ENCODE measurements at places on chromosomes 2 and 18.

GRCh38 chr18:5998907-5999306 is 103.6 kb upstream of the TMEM200C start:
- DNase-seq: no peak

DNA sequence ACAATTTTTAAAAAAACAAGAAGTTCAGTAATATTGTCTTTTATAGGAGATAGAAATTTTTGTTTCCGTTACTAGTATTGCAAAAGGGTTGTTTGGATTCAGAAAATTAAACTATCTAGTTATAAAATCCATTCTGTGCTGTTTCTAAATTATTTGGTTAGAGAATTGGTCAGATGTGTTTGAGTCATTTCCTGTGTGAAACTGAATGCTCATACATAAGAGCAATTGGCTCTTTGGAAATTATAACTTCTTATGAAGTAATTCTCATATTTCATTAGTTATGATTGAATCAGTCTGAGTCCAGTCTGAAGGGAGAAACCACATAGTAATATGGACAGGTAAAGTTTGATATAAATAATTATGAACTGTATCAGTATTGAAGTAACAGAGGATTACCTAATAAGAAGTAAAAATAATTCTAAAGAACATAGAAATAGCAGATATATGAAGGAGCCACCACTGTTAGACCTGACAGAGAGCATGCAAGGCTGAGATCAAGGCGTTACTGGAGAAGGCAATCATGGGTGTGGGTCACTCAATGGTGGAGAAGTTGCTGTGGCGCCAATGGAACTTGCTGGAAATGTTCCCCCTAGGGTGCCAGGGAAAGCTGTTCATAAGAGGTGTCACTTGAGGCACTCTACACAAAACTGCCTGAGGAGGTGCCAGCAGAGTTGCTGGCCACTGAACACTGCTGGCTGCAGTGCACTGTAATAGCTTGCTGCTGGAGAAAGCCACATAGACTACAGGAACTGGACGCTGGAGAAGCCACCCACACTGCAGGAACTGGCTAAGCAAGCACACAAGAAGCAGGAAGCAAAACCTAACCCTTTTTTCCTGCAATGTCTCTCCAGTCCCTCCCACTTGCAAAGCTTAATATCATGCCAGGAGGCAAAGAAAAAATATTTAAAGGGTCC is 18.0 kb upstream of the FAP start:
- DNase-seq: no peak

DNA sequence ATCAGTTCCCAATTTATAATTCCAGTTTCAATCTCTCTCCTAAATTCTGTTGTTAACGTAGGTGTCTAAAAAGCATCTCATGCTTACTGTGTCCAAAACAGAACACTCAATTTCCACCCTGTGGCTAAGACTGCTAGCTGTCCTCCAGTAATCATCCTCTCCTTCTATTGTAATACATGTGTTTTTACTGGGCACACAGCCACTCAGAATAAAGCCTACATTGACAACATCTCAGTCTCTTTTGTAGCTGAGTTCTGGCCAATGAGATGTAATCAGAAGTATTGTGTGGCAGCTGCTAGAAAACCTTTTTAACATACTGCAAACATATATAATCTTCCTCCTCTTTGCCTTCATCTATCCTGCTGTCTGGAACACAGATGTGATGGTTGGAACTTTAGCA is 29.4 kb upstream of the TSPYL6 start:
- DNase-seq: no peak

- no peak for DNase-seq
These were observed 93.6 kb downstream of the DNER start for GRCh38 chr2:229620759-229621158.

DNA sequence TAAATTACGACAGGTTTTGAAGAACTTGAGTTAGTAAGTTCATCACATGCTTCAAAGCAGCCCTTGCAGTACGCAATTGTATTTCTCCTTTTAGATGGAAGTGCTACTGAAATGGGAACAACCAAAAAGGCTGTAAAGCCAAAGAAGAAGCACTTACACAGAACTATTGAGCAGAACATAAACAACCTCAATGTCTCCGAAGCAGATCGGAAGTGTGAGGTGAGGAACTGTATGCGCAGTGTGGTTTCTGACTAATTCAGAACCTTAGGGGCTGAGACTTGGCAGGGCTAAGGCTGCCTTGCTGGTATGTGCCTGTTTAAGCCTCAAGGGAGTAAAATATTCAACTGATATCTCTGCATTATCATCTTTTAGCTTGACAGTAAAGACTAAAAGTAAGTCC is 8.4 kb downstream of the NCAPH start:
- DNase-seq: no peak

DNA sequence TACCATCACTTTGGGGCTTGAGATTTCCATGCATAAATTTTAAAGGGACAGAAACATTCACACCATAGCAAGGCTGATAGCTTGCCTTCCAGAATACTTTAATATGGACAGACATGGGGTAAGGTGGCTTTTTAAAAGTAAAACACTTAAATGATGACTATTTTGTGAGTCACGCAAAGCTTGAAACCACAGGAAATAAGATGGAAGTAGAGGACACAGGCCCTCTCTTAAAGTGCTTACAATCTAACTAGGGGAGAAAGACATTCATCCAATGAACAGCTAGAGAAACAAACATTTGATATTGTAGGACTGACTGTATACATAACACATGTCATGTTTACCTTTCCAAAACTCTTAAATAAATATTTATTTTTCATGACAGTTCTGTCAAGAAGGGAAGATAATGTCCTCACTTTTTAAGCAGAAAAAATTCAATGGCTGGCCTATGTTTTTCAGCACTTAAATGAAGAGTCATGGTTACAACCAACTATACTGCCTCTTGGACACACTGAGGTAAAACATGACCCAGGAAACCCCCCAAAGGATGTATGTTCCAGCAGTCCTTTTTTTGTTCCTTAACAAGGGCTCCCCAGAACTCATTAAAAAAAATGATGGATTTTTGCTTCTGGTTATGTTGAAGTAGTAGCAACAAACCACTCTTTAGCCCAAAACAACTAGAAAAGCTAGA is 120.0 kb upstream of the RBMS1 start:
- no peak for DNase-seq

DNA sequence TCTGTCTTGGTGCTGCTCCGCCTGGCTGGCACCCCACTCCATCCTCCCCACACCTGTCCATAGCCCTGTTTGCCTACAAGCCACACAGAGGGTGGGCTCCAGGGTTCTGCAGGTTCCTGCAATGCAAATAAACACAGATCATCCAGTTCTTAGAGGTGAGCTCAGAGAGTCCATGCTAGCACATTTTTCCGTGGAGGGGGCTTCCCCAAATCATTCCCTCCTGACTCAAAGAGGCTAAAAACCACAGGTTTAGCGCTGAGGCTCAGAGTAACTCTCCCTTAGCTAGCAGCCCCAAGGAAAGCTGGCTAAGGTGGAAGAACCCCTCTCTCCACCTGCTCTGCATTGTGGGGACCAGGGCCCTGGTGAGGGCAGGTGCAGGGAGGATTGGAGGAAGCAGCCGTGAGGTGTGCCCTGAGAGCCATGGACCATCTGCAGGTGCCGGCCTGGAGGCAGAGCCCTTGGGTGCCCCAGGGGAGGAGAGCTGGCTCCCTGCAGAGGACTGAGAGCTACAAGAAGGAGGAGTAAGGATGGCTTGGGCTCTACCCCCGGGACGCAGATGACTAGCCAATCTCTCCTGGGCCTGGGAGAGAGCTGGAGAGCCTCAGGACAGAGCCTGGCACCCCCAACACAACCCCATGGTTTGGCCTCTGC is 23.8 kb upstream of the TEX44 start:
- no peak for DNase-seq

DNA sequence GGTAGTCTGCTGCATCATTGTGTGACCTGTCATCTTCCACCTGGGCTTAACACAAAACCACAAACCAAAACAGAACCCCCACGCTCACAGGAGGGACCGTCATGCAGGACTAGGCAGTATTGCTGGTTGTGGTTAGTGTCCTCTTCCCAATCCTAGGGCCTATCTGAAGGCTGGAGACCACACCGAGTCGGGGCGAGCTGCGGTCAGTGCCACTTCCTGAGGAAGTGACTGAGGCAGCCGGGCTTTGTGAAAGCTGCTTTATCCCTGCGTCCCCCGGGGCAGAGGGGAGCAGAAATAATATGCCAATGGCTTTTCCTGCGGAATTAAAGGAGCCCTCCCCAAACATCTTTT is 22.9 kb downstream of the ZNF532 start:
- DNase-seq: peak; percentile 13

- DNase-seq: no peak
These were observed 52.8 kb upstream of the SLC66A3 start for GRCh38 chr2:11102466-11102865.

DNA sequence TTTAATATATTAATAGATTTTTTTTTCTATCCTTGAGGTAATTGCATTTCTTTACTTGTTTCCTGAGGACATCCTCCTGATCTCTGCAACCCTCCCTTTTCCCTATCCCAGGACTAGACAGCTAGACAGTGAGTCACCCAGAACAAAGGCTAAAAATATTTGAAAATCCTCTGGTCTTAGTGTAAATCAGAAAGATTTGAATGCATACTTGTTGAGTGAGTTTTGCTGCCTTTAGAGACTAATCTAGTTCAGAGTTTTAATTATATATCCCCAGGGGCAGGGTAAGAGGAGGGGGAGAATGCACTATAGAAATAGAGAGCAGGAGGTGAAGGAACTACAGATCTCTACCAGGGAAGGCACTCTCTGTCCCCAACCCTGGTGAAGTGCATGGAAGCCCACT is 202.3 kb upstream of the TCF4 start:
- no peak for DNase-seq

DNA sequence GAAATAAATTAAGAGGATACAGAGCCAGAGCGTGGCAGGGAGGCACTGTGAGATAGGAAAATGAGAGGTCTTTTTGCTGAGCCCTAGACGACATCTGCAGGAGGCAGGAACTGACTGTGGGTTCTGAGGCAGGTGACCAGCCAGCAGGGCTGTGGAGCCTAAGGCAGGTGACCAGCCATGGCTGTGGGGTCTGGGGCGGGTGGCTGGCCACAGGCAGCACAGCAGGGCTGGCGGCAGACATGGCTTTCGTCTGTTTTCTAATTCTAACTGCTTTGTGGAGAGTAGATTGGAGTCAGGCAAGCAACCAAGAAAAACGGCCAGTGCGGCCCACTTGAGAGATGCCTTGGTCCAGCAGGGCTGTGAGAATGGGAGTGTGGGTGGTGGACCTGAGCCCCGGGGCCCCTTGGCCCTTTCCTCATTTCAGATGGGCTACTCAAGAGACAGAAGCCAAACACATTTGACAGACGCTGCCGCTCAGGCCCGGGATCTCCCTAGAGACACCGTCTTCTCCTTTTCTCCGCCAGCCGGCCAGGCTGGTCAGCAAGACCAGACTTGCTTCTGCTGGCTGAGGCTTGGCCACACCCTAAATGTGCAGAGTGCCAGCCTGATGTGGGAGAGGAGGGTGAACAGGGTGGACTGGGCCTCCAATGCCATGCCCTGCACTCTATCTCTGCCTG is 19.7 kb upstream of the GNAL start:
- DNase-seq: no peak

- DNase-seq: no peak
These were observed 623.1 kb downstream of the ADCYAP1 start for GRCh38 chr18:1527805-1528204.

DNA sequence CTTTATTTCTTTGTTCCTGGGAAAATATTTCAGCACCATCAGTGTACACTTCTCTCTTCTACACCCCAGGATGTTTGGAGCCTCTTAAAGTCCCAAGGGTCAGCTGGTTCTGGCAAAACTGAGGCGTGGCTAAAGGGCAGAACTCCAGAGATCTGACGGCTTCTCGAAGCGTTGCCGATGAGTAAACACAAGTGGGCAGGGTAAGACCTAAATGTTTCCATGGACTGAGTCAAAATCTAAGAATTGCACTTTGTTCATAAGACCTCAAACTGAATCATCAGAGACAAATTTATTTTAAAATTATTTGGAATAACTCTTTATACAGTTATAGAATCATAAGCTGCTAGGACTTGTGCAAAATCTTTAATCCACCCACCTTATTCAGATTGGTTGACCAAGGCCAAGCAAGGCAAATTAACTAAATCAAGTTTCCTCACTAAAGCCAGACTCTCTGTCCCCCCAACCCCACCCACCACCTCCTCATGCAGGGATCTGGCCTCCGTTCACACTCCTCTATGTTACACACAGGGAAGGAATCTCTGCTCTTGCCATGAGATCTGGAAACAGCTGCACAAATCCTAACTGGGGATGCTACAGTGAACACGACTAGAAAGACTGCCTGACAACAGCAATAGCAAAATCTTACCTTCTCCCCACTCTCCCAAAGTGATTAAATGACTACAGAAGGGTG is 342.6 kb upstream of the KLHL29 start:
- DNase-seq: no peak

GRCh38 chr2:12210016-12210933 is 463.8 kb downstream of the LPIN1 start:
- DNase-seq: no peak

DNA sequence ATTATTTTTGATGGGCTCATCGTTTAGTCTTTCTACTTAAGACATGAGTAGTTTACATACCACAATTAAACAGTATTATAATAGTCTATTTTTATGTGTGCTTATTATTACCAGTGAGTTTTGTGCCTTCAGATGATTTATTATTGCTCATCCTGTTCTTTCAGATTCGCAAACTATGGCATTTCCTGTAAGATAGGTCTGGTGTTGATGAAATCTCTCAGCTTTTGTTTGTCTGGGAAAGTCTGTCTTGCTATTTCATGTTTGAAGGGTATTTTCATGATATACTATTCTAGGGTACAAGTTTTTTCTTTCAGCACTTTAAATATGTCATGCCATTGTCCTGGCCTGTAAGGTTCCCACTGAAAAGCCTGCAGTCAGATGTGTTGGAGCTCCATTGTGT is 101.3 kb downstream of the DNAH7 start:
- no peak for DNase-seq

DNA sequence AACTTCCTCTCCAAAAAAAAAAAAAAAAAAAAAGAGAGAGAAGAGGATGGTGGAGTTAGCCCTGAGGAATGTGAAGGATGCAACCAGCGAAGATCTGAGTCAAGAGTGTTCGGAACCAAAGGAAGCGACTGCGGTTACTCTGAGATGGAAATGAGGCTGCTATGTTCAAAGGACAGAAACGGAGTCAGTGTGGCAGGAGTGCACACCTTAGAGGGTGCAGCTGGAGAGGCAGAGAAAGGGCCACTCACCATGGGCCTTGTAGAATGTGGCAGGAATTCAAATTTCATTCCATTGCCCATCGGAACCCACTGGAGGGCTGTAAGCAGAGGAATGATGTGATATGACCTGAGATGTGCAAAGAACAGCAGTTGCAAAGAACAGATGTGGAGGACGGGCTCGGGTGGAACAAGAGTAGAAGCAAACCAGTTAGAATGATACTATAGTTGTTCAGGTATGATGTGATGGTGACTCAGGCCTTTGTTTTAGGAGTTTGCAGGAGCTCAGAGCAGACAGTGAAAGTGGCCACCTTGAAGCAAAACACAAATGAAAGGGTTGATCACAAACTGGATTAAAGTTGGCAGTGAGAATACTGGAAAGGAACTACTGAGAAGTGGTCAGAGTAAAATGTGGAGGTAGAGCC is 22.6 kb downstream of the ITGA6 start:
- no peak for DNase-seq

Measured in stimulated activated CD8-positive, alpha-beta memory T cell treated with anti-CD3 and anti-CD28 coated beads, Interleukin-2, amount 100 ng/mL, for 48 hours (primary cell).